ENCODE measurements at places on chromosomes 12 and 14.

DNA sequence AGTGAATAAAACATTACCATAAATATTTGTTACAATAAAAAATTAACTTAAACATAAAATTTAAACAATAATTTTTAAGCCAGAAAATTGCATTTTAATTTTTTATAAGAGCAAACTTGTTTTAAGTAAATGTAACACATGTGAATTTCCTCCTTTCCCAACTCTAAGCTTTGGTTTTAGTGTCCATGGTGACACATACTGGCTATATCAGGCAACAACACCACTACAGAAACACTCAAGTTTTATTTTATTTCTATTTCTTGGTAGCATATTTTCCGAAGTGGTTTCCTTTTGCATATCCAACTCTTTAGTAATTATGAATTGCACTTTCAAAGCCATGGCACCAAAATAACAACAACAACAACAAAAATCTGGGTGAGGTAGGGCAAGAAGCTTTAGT lies 2.2 kb downstream of the NELL2 start:
- DNase-seq = no peak

- DNase-seq = no peak
Observed at GRCh38 chr12:60078026-60078425, 482.2 kb downstream of the SLC16A7 start.

DNA sequence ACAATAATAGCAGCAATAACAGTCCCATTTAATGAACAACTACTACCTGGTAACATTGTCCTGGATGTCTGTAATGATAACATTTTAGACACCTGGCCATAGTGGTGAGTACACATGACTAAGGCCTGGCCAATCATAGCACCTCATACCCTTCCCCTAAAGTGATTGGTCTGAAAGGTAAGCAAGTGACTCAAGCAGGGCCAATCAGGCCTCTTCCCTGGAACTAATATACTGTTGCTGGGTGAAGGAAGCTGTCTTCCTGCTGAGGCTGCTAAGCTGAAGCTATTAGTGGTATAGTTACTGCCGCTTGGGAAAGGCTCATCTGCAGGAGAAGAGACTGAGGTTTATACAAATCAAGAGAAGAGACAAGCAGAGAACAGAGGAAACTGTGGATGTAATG lies 18.7 kb upstream of the NOS1 start:
- DNase-seq = no peak

- no peak for DNase-seq
Observed at GRCh38 chr12:6604259-6605029, 2.7 kb downstream of the CHD4 start.

DNA sequence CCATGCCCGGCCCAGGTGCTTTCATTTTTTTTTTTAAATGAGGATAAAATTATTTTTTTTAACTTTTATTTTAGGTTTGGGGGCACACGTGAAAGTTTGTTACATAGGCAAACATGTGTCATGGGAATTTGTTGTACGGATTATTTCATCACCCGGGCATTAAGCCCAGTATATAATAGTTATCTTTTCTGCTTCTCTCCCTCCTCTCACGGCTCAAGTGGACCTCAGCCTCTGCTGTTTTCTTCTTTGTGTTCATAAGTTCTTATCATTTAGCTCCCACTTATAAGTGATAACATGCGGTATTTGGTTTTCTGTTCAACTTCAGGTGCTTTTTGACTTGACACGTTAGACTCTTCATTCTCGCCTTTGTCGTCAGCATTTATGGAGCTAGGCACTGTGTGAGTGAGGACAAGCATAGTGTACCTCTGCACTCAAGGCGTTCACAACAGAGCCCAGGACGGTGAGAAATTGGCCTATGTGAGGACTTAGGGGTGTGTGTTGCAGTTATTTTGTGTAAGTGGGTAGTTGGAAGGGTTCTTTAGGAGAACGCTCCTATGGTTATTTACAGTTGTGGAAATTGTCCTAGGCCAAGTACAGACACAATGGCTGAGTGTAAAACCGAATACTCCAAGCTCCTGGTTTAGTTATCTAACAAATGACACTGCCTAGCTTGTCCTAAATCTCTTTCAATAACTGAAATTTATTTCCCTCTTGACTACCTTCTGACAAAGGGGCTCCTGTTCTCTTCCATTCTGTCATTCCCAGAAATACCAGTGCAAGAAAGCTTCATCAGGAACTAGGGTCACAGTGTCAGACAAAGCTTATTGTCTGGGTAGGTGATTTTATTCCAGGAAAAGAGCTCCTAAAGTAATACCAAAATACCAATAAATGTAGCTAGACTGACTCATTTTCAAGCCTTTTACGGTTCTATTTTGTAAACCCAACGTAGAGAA lies 200.5 kb upstream of the PRICKLE1 start:
- no peak for DNase-seq

GRCh38 chr12:109645708-109646107 lies 67.9 kb upstream of the FAM222A start:
- DNase-seq = peak; percentile 2

Measured in posterior cingulate gyrus (tissue), 11 donors.